Upper lobe of right lung (tissue), 1 donor: ENCODE measurements at places on chromosomes 5 and 9. TPM values are rescaled to one million over a fixed set of nuclear protein-coding genes. Genes with fewer than 3 reads are reported as not detected.

EIF4E1B gene
- total RNA-seq: not detected

IL5 gene
- total RNA-seq: not detected

ZNF189 gene
- 21.9 TPM for total RNA-seq

SYK gene
- 63.8 TPM for total RNA-seq

CCNI2 gene
- total RNA-seq: 0.55 TPM

NUP155 gene
- 17.1 TPM for total RNA-seq
